Nephron progenitor cell (in vitro differentiated cells): ENCODE measurements at places on chromosomes 3 and 15.
A peak's percentile ranks its signal among the peaks of the same experiment; 100 is the strongest.

DNA sequence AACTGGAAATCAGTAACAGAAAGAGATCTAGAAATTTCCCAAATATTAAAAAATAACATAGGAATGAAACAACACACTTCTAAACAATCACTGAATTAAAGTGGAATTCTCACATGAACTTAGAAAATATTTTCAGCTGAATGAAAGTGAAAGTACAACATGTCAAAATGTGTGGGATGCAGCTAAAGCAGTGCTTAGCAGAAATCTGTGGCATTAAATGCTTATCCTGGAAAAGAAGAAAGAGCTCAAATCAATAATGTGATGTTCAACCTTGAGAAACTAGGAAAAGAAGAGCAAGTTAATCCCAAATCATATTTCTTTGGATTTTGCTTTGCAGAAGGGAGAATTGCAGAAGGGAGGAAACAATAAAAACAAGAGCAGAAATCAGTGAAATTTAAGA, 98.2 kb upstream of the NR2E3 start:
- no peak for DNase-seq

- DNase-seq: no peak
Observed at GRCh38 chr3:161406594-161407555, 35.6 kb upstream of the SPTSSB start.

- no peak for DNase-seq
Observed at GRCh38 chr15:101070502-101071273, 151.5 kb downstream of the LRRK1 start.

DNA sequence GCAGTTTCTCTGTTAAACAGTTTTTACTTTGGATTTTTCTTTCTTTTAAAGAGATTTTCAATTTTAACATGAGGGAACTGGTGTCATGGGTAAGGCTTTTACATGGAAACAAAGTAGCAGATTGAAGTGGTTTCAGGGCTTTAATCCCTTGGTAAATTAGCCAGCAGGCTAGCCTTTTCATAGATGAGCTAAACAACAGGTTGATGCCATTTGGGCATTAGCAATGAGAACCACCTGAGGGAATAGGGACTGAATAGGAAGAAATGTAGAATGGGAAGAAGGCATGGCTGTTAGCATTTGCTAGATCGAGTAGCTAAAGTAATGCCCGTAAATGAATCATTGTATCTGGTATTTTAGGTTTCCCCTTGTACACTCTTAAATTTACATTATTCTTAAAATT, 165.5 kb upstream of the MLF1 start:
- DNase-seq: no peak

DNA sequence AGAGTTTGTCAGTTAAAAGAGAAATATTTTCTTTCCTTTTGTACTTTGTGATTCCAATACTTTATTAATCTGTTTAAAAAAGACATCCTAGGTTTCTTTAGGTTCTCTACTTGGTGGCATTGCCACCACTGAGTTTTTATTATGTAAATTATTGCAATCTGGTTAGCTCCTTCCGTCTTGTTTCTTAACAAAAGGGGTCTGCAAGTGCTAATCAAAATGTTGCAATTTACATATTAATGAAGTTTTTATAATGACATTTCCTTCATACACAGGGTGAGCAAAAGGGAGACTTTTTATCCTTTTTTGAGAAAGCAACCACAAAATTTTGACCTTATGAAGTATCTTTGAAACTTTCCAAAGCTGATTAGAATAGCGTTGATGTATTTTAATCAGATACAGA, 1307.3 kb downstream of the ROBO2 start:
- no peak for DNase-seq

DNA sequence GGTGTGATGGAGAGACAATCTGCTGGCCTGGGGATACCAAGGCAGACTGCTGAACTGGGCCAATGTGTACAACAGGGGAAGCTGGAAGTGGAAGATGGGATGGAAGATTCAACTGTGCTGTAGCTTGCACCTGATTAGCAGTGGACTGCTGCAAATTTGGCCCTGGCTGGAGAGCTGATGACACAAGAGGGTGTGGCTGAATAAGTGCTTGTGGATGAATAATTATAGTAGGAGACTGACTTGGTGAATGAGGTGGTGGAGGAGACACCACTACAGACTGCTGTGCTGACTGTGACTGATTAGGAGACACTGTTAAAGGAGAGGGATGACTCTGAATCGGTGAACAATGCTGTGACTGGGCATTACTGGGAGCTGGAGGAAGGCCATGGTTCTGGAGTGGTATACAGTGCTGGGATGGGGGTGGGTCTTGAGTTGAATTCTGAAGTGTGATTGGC, 52.5 kb downstream of the PHC3 start:
- no peak for DNase-seq

DNA sequence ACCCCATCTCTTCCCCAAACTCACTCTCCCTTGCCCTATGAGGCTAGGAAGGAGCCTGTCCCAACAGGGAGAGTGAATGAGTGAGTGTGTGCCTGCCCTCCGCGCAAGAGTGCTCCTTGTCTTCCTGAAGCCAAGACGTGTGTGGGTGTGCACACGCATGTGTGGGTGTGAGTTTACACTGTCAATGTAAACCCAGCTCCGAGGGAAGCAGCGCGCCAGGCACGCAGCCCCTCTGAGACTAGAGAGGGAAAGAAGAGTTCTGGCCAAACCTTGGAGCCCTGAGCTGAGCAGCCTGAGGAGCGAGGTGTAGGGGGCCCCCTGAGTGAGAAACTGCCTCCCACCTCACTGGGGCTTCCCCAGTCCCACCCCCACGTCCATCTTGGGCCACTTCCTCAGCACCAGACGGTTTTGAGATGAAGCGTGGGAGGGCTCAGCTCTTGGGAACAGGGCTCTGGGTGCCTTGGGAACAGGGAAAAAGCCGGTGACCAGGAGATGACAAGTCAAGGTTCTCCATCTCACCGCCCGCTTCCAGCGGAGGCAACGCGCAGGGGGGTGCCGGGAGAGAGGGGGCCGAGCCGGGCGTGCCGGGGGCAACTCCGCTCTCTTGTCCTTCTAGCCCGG, 5.1 kb downstream of the MECOM start:
- DNase-seq: peak; percentile 43

GRCh38 chr3:28286595-28286994, 45.2 kb downstream of the CMC1 start:
- DNase-seq: no peak

- no peak for DNase-seq
Observed at GRCh38 chr3:111882799-111883198, 23.7 kb downstream of the PHLDB2 start.

DNA sequence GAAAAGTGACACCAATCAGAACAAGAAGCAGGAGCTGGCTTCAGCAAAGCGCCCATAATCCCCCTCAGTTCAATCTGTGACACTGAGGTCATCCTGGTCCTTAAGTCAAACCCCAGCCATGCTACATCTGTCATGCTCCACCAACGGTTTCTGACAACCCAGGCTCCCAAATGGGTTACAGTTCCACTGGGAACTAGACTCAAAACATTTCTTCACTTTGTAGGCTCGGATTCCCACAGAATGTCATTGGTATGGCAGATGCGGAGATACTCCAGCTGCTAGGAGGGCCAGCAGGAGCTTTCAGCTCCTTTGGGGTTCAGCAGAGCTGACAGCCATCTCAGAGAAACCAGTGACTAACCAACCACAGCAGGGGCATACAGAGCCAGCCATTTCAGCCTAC, 48.9 kb downstream of the SUMF1 start:
- DNase-seq: no peak

DNA sequence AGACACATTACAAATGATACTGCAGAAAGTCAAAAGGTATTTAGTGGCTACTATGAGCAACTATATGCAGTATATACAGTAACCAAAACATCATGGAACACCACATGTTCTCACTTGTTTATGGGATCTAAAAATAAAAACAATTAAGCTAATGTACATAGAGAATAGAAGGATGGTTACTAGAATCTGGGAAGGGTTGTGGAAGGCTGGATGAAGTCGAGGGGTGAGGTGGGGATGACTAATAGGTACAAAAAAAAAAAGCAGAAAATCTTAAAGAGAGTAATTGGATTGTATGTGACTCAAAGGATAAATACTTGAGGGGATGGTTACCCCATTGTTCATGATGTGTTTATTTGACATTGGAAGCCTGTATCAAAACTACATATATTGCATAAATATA, 848.8 kb upstream of the GBE1 start:
- DNase-seq: no peak

- no peak for DNase-seq
Observed at GRCh38 chr3:56800130-56800831, 1.5 kb downstream of the ARHGEF3 start.

GRCh38 chr3:24704496-24704895, 209.8 kb upstream of the THRB start:
- DNase-seq: no peak

GRCh38 chr3:179590669-179591068, 13.8 kb downstream of the MRPL47 start:
- no peak for DNase-seq

DNA sequence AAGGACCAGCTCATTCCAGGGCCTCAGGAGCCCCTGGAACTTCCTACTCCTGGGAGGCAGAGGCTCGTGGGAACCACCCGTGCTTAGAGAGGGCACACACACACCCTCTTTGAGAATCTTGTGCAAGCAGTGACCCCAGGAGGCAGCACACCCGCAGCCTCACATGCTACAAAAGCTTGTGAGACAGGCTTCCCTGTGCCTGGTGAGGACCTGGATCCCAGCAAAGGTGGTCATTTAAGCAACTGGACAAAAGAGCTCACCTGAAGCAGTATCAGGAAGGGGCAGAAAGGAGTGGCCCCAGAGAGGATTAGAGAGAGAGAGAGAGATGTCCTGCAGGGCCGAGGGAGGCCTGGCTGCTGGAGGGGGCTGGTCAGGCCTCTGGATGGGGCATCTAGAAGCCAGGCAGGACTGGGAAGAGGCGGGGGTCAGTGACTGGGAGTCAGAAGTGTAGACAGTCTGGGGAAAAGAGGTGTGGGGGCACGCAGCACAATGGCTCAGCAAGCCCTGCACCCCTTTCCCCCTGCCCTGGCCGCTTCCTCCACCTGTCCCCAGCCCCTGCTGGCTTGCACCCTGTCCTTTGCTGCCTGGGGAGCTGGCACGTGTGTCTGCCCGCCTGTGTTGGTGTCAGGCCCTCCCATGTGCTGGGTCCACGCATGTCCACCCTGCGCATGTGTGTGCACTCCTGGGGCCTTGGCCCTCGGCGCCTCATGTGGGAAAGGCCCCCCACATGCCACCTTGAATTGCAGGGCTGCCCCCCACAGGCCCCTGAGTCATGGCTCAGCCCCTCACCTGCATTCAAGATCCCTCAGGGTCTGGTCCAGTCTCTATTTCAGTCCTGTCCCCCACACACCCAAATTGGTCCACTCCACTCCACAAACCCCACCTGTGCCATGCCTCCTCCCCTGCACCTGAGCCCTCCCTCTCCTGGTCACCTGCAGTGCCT, 36.9 kb downstream of the TSPAN3 start:
- DNase-seq: no peak

DNA sequence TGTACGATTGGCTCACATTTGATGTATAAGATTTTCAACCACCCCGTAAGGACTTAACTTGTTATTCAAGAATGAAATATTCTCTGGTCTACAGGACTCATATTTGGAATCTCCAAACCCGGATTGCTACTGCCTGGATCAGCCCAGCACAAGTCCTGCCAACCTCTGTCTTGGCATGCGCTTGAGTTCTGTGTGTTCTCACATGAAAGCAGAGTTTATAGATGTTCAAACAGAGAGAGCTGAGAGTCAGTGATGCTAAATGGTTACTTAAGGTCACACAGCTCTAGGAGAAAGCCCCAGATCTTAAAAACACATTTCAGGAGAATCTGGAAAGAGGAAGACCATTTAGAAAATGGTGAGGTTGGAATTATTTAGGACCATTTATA, 268.0 kb upstream of the TBL1XR1 start:
- no peak for DNase-seq

DNA sequence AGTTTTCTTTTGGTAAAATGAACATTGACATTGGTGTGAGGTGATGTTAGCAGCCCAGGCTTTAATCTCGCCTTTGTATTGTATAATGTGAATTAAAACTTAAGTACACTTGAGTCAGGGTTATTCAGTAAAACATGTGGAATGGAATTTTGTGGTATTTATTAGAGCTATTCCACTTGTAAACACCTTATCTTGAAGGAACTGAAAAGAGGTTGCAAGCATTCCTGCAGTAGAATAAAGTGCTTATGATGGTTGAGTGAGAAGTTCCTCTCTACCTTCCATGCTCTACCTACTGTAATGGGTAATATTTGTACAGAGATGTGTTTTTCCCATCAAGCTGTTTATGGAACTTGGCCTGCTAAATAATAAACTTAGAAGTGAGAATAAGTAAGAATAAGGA, 36.1 kb downstream of the HMG20A start:
- no peak for DNase-seq

DNA sequence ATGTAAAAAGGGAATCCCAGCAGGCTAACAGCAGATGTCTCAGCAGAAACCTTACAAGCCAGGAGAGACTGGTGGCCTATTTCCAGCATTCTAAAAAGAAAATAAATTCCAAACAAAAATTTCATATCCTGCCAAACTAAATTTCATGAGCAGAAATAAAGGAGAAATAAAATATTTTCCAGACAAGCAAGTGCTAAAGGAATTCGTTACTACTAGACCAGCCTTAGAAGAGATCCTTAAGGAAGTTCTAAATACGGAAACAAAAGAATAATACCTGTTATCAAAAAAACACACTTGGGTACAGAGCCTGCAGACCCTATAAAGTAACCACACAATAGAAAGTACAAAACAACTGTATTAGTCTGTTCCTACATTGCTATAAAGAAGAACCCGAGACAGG, 41.4 kb downstream of the HDGFL3 start:
- no peak for DNase-seq
